Central memory CD4-positive, alpha-beta T cell (primary cell): ENCODE measurements at places on chromosomes 1 and 21.
A peak's percentile ranks its signal among the peaks of the same experiment; 100 is the strongest.

- no peak for DNase-seq
These were observed 89.0 kb downstream of the SLC45A1 start for GRCh38 chr1:8406960-8407359.

DNA sequence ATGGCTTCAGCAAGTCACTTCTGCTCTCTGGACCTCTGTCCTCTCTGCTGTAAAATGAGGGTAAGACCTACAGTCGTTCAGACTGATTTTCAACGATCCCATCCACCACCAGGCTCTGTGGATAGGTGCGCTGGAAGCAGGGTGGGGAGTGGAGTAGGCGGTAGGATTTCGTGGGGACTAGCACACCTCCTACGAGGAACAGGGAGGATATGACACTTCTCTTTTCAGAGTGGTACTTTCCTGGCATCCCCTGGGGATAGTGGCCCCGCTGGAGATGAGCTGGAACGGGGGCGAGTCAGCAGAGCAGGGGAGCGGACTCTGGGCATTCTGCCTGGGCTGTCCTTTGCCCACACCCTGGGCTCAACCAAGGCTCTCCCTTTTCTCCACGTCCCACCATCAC lies 17.7 kb downstream of the ETNK2 start:
- no peak for DNase-seq

DNA sequence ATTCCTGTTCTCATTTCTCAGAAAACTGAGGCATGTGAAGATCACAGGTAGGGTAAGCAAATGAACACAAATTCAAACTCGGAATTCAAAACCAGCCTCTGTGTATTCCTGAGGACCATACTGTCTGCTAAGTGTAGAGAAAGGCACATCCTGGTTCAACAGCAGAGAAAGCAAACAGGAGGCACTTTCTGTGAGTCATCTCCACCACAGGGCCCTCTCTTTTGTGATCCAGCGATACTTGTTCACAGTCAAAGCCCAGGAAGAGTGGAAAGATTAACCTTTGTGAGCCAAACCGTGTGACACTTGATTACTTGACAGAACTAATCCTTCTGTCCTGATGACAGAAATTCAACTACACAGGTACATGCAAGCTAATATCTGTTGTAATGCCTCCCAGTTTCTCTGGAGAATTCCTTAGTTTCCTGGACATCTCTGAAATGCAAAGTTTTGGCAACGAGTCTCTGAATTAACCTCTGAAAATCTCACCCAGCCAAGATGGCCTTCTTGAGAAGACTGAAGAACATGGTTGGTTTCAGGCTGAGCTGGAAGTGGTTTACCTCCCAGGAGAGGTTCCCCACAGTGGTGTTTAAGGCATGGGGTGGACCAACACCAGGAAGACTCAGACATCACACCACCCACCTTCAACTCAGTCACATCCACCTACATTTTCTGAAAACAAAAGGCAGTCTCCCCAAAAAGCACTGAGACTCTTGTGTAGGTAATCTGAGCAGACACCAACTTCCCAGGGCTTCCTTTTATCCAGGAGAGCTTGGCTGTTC lies 98.2 kb upstream of the ERG start:
- no peak for DNase-seq

- DNase-seq = peak; percentile 9
These were observed at the start of gene FOXD3 for GRCh38 chr1:63322114-63322943. Gene FOXD3 (plus strand): TSS chr1:63322567. CDS start chr1:63323059, 492 bp downstream.

GRCh38 chr1:44067266-44068250 lies 36.3 kb upstream of the SLC6A9 start:
- no peak for DNase-seq

- DNase-seq = no peak
These were observed 252.9 kb downstream of the KCNT2 start for GRCh38 chr1:196355206-196355786.
